ENCODE measurements at places on chromosomes 3 and 15.

- DNase-seq: no peak
These were observed 45.1 kb downstream of the SEMA5B start for GRCh38 chr3:122982216-122983185.

- no peak for DNase-seq
These were observed 112.0 kb downstream of the UACA start for GRCh38 chr15:70651303-70651845.

DNA sequence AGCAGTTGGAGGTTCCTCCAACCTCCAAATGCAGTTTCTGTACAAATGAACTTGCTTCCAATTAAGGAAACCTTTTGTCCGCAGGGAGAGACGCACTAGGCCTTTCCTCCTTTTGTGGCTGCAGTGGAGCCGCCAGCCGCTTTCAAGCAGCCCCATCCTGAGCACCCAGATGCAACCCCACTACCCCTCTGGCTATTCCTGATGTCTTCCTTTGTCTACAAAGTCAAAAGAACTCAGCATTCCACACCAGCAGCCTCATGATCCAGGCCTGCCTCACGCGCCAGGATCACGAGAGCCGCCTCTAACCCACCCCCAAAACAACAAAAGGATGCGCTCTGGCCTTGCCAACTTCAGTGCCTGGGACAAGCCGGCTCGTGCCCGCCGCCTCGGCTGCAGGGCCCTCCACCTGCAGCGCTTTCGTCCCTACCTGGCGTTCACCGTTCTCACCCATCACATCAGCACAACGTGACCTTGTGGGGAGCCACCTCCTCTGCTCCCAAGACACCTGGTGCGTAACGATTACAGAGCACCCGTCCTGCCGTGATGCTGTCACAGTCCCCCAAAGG lies 48.2 kb upstream of the MUC4 start:
- DNase-seq: no peak

DNA sequence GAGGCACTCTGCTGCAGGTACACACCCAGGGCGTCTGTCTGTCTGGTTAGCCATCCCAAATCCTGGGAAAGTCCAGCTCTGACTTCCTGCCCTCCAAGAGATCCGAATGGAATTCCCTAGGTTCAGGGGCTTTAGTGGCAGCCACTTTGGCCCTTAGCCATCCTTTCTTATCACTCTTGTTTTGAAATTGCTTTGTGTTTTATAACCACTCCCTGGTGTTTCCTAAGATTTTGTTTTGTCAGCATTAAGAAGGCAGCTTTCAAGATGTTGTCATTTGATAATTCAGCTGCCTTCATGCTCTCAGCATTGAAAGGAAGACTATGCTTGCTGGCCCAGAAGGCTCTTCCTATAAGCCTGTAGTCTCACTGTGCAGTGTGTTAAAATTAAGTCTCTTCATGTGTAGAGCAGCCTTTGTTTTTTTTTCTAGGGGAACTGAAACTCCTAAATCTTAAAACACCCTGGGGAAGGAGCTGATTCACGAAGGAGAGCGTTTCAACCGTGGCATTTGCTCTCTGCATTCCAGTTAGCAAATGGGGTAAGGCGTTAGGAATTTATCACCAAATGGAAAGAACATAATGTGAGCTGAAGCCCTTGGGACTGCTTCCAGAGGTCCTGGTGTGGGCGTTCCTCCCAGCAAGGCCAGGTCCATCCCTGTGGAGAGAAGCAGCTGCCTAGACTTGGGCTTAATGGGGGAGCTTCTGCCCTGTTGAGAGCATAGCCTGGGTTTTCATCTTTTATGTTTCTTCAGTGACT lies 14.2 kb upstream of the CLEC3B start:
- no peak for DNase-seq

GRCh38 chr15:95996494-95996893 lies 334.0 kb upstream of the NR2F2 start:
- DNase-seq: no peak

DNA sequence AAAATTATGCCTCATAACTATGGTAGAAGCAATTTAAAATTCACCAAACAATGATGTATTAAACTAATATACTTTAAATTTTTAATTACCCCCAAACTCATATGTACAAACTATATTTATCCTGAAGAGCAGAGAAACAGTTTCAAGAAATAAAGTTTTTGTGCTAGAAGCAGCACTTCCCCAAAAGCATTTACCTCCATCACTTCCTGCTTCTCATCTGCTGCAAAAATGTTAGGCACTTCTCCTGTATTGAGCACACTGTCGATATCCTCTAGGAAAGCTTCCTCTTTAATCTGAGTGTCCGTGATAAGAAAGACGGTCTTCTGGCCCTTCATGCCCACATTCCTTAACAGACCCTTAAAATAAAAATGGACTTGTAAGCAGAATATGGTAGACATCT lies 101.5 kb upstream of the ASB14 start:
- no peak for DNase-seq

GRCh38 chr3:51708216-51708845 lies 1.5 kb downstream of the GRM2 start:
- DNase-seq: no peak

- no peak for DNase-seq
These were observed 80.7 kb upstream of the DLG1 start for GRCh38 chr3:197378985-197379718.

Measured in neural crest cell (in vitro differentiated cells).